ENCODE measurements at places on chromosomes 11 and 22.

DNA sequence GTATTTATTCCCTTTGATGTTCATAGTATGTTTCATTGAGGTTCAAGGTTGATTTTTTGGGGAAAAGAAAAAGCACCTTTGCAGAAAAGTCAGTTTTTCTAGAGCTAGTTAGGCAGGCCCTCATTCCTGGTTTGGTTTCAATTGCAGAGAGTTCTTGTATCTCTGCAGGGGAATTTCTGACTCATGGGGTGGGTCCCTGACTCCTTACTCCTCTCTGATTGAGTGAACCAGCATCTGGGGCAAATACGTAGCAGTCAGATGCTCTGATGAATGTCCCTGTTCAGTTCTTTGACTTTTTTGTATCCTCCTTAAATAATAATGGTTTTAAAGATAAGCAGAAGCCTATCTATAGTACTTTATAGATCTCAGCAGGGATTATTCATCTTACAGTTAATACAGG lies 7.7 kb upstream of the NCR3LG1 start:
- DNase-seq: peak; percentile 84

DNA sequence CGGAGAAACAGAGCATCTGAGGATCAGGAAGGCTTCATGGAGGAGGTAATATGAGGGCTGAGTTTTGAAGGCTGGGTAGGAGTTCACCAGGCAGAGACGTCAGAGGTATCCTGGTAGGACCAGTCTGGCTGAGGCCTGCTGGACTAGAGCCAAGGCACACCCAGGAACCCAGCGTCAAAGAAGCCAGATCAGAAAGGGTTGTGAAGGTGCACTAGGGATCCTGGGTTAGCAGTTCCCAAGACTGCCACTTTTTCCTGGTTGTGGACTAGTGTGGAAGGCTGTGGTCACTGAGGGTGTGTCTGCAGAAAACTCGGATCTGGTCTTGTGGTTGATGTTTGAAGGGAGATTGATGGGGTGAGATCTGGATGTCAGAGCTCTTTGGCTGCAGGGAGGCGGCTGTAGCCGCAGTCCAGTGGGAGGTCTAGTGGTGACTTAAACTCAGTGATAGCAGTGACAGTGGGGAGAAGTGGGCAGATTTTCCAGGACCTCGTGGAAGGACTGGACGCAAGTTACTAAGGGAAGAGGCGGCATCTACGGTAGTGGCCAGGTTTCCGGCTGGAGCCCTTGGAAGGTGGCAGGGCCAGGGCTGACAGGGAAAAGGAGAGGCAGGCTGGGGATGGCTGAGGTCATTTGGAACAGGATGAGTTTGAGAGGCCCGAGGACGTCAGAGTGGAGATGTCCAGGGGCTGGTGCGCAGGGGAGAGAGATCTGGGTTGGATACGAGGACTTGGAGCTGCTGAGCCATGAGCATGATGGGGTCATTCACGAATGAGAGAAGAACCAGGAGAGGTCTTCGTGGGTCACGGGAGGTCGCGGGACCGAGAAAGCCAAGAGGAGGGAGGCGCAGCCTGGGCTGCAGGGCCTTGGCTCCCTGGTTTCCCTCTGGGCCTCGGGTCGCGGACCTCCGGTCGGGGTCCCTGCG lies 10.9 kb downstream of the RELA start:
- DNase-seq: peak; percentile 43

DNA sequence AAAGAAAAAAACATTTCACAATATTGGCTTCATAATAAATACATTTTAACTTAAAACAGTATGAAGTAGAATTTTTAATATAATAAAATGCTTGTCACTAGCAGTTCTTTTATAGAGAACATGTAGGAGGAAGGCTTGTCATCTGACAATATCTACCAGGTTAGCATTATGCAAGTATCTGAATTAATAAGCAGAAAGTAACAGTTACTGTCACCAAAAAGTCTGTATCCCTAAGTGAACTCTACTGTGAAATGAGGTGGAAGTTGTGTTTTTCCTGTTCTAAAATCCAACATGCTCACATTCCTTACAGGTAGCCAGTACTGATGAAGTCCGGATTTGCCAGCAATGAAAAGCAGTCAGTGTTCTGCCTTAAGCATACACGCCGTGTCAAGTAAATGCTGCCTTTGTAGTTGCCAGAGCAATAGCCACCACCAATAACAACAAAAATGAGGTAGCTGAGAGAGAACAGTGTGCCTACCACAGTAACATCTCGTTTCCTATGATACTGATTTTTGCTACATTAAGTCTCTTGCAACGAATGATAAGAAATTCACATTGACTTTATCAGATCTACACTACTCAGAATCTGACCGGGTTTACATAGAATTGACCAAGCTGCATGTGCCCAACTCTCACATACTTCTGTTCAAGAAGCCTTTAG lies 95.5 kb downstream of the SIK3 start:
- DNase-seq: no peak

- no peak for DNase-seq
Measured at GRCh38 chr22:43506487-43506886, 94.7 kb downstream of the MPPED1 start.

DNA sequence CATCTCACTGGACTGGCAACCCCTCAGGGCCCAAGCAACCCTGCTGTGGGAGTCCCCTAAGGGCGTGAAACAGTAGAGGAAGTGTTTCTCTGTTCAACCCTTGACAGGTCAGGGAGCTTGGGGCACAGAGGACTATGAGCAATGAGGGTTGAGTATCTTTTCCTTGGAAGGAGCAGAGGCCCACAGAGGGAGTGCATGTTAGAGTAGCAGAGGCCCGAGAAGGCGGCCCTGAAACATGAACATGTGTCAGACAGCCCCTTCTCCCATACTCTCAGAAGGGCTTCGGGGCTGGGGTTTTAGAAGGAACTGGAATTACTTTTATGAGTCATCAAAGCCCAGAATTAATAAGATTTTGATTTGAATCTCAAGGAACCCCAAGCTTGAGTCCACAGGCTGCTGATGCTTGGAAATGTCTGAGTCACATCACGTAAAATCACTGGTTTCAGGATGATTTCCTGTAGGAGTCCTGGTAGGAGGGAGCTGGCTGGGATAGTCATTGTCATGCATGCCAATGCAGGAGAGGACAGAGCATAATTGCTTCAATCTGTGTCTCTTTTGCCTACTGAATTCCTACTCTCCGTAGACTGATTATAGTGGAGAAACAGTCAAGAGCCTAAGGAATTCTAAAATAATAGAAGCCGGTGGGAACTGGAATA lies 22.6 kb downstream of the C11orf71 start:
- DNase-seq: peak; percentile 44

DNA sequence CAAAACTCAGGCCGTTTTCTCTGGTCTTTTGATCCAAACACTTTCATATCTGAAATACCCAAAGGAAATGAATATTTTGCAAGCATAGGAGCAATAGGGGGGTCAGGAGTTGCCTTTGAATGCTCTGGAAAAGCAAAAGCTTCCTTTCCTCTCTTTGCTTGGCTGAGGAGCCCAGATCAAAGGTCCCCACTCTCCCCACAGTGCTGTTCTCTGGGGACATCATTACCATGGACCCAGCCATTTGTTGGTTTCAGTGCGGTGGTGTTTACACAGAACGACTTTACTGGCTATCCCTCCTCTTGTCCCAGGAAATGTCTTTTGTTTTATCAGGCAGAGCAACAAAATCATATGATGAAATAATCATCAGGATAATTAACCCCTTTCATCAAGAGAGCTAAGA lies 1089.1 kb downstream of the TBC1D22A start:
- no peak for DNase-seq

- no peak for DNase-seq
Measured at GRCh38 chr11:35324183-35324886, 95.0 kb downstream of the SLC1A2 start.

DNA sequence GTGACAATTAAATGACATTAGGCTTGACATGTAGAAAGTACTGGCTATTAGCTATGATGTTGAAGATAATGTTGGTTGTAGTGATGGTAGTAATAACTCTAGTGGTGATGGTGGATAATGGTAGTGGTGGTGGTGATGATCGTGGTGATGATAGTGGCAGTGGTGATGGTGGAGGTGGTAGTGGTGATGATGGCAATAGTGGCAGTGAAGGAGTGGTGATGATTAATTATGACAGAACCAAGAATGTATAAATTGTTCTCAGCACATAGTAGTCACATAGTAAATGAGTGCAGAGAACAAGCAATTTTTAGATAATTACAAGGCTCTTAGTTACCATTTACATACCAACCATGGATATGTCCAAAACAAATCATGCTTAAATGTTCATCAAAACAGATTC lies 5.3 kb upstream of the CD44 start:
- DNase-seq: no peak

- DNase-seq: peak; percentile 84
Measured at GRCh38 chr11:36361901-36362391, 65.9 kb downstream of the PRR5L start.

All from fibroblast of pulmonary artery (primary cell).